Occipital lobe (tissue), 3 donors: ENCODE measurements at places on chromosomes 2 and 18. TPM values are rescaled to one million over a fixed set of nuclear protein-coding genes. Genes with fewer than 3 reads are reported as not detected.

PLCD4 gene
- total RNA-seq: 0.31 TPM

ZNF892 gene
- 31.7 TPM for total RNA-seq

CDH7 gene
- 2.3 TPM for total RNA-seq

CRACDL gene
- total RNA-seq: 2.3 TPM

PELI1 gene
- 88.9 TPM for total RNA-seq
